HCT116 (cell line): ENCODE measurements at places on chromosomes 4 and X.

- no peak for DNase-seq
Observed at GRCh38 chrX:126580877-126581276, 28.3 kb upstream of the DCAF12L1 start.

DNA sequence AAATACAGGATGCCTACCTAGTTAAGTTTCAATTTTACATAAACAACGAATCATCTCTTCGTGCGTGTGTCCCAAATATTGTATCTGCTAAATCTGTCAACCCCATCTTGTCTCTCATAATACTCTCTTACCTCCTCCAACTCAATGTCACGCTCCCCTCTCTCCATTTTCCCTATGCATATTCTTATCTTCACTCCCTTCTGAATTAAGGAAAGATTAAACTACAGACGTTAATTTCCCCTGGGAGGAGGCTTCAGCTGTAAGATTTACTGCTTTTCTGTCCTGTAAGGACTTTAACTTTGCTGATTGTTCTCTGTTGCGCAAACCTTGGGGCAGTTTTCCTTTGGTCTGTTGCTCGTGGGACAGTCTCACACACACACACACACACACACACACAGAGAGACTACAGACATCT lies 455 bp upstream of the ABCB7 start:
- DNase-seq = no peak

GRCh38 chrX:37380256-37380655 lies 31.1 kb downstream of the PRRG1 start:
- DNase-seq = no peak

DNA sequence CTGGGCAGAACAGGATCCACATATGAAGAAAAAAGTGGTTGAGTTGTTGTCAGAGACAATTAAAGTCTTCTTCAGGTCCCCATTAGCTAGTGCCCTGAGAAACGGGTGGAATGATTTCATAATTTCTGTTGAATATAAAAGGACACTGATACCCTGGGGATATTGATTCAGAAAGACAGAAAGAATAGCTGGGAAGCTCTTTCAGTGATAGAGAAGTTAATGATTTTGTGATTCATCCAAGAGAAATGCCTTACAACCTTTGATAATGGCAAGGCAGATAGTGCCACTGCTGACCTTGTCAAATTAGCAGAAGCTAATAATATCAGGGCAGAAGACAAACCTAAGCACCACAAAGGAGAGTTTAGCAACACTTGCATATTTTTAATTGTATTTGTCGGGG lies 37.9 kb downstream of the UNC5C start:
- peak; percentile 70 for DNase-seq

- DNase-seq = peak; percentile 33
Observed at GRCh38 chr4:12729384-12729783, 754.8 kb downstream of the RAB28 start.

DNA sequence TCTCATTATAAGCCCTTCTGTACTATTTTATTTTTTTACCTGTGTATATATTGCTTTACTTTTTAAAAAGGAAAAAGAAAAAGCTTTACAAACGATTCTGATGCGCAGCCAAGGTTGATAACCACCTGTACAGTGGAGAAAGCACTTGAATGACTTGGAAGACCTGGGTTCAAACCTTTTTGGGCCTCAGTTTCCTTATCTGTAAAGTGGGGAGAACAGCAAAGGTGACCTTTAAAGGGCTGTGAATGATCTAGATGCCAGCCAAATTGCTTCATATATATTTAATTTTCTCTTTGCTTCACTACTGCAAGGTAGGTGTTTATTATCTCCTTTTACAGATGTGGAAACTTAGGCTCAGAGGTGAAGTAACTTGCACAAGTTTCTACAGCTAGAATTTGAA lies 45.0 kb downstream of the SMC1A start:
- DNase-seq = no peak

- DNase-seq = no peak
Observed at GRCh38 chr4:36152735-36153134, 91.6 kb downstream of the ARAP2 start.

GRCh38 chrX:66022632-66023384 lies 17.1 kb downstream of the VSIG4 start:
- no peak for DNase-seq

DNA sequence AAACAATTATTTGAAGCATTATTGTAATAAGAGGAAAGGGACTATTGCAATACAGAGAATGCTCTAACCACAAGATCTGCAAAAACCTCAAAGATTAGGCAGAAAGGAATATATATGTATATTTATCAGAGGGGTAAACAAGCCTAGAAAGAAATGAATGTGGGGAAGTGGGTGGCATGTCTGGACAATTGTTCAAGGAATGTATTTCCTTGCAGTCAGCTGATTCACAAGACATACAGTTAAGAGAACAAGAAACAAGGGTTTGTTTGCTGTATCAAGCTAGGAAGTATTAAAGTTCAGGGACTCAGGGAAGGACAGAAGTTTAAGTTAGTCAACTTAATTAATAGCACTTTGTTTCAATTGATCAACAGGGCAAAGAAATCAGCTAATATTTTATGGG lies 514.7 kb downstream of the CENPC start:
- DNase-seq = no peak

- DNase-seq = no peak
Observed at GRCh38 chrX:139026811-139027210, 315.3 kb upstream of the FGF13 start.

DNA sequence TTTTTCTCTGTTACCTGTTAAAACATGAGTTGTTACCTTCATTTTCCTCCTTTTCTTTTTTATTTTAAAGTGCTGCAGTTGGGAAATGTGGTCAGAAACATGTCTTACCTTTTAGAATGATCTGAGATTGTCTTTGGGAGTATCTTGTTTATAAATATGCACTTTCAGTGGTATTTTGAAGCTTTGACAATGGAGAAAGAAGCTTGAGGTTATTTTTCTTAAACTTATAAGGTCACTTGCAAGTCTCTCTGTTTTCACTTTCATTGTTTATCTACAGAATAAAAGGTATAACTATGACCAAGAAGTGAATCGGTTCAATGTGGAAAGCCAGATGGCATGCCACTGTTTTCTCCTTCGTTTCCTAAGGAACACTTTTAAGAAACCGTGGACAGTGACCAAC lies 167.5 kb upstream of the SLC7A11 start:
- DNase-seq = no peak

DNA sequence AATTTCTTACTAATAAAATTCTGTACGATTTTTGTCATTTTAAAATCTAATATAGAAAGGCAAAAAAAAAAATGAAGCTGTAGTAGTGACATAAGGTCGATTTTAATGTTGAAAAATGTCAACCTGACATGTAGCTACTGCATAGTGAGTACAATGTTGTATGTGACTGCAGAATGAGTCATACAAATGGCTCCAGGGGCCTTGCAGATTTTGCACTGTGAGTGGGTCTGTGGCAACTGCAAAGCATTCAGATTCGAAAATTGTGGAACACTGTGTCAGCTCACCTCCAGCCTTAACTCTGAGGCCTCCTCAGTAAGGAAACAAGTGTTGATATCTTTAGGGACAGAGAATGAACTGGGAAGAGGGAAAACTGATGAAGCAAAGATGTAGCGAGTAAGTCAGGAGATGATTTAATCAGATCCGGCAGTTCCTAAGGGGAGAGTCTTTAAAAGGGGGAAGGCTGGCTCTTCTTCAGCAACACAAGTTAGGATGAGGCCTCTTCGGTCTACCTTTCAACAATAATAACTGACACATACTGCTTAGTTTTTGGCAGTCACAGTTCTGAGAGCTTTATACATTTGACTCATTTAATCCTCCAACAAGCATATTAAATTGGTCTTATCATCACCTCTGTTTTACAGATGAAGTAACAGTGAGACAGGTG lies 24.9 kb downstream of the TKTL2 start:
- no peak for DNase-seq

DNA sequence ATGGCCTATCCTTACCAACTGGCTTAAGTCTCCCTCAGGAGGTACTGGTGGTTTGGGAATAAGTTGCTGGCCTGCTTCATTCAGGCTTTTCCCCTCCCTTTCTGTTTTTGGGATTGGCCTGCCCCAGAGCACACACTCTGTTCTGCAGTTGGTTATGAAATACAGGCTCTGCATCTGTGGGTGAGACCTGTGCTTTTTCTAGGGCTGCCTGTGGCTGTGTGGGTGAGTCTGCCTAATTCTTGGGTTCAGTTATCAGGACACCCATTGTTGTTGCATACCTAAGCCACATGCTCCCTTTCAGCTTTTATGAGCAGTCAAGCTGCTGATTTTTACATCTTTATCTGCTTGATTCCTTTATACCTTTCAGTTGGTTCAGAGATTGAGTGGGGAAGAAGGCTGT lies 19.0 kb upstream of the CWH43 start:
- DNase-seq = no peak

- peak; percentile 32 for DNase-seq
Observed at GRCh38 chr4:145069361-145069760, 28.6 kb downstream of the ANAPC10 start.

DNA sequence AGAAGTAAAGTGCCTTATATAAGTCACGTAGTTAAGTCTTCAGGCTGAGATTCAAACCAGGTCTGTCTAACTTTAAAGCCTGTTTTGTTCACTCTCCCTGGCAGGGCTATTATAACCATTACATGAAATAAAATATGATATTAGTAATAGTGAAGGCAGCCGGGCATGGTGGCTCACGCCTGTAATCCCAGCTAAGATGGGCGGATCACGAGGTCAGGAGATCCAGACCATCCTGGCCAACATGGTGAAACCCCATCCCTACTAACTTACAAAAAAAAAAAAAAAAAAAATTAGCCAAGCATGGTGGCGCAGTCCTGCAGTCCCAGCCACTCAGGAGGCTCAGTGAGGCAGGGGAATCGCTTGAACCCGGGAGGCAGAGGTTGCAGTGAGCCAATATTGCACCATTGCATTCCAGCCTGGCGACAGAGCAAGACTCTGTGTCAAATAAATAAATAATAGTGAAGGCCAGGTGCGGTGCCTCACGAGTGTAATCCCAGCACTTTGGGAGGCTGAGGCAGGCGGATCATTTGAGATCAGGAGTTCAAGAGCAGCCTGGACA lies 22.1 kb upstream of the SOWAHD start:
- no peak for DNase-seq

DNA sequence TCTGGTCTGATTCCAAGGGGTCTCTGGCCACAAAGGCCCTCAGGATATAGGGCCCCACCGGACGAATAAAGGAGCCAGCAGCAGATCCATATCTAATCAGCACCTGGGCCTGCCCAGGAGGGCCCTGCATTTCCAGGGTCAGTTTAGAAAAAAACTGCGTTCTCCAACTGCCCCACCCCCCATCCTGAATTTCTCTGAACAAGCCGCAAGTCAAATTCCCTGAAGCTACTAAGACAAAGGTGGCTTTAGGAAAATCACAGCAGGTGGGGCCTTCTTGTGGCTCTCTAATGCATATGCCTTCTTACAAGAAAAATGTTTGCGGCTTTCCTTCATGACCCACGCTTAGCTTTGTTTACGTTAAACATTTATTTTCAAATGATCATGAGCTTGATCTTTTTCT lies 76.6 kb downstream of the MBNL3 start:
- no peak for DNase-seq

- no peak for DNase-seq
Observed at GRCh38 chr4:126715681-126716080, 917.1 kb upstream of the INTU start.

DNA sequence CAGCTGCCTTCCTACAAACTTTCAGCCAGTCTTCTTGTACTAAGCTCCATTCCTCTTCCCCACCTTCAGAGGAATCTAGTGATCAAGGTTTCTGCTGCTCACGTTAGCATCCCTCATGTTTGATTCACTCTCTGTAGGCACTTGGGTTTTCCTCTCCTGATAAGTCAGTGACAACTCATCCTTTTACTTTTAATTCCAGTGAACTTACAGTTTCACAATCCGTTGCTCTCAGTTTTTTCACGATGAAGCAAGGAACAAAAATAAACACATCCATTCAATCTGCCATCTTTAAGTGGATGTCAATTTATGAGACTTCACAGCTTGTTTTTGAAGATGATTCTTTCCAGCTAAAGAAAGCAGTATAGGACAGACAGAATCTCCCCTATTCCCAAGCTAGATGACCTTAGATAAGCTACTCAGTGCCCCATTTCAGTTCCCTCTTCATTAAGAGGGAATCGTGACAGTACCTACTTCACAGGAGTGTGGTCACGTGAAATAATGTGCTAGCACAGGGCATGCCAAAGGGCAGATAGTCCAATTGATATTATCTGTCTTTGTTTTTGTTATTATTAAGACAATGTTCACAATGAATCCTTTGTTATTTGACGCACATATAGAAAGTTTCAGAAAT lies 234.3 kb downstream of the PALLD start:
- DNase-seq = no peak

GRCh38 chr4:65943076-65943475 lies 272.8 kb upstream of the EPHA5 start:
- no peak for DNase-seq

DNA sequence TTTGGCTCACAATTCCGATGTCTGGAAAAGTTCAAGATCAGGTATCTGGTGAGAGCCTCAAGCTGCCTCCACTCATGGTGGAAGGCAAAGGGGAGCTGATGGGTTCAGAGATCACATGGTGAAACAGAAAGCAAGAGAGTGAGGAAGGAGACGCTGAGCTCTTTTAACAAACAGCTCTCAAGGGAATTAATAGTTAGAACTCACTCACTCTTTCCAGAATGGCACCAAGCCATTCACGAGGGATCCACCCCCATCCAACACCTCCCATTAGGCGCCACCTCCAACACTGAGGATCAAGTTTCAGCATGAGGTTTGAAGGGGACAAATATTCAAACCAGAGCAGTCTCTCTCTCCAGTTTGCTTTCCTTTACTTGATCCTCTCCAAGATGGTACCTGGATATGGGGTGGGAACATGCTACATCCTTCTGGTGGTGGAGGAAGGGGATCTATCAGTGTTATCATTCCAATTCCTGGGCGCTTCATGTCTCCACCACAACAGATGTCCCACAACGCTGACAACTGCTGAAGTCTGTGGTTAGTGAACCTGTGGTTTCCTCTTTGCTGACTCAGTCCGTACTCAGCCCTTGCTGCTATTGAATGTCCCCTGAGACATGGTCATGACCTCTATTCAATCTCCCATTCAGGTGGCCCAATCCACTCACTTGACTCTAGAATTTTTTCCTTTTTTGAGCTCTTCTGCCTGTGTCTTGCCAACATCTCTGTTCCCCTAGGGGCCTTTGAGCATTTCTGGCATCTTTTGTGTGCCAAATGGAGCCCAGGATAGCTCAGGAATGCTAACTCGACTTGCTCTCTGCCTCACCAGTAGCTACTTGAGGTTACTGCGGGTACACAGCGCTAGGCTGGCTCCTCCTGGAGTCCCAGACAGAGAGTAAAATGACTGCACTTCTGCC lies 395.2 kb downstream of the MID1IP1 start:
- peak; percentile 26 for DNase-seq

- DNase-seq = no peak
Observed at GRCh38 chr4:60134099-60134498, 1066.0 kb upstream of the ADGRL3 start.

GRCh38 chr4:154086247-154086646 lies 297.4 kb upstream of the SFRP2 start:
- DNase-seq = no peak

GRCh38 chr4:189514209-189514608 lies 426.5 kb upstream of the FRG1 start:
- no peak for DNase-seq

GRCh38 chr4:98232202-98232601 lies 29.0 kb upstream of the RAP1GDS1 start:
- DNase-seq = no peak

- no peak for DNase-seq
Observed at GRCh38 chr4:174241162-174241561, 42.3 kb downstream of the FBXO8 start.

- no peak for DNase-seq
Observed at GRCh38 chr4:153169776-153170175, 34.5 kb upstream of the TRIM2 start.
